ENCODE measurements at places on chromosomes 2 and 18. TPM values are rescaled to one million over a fixed set of nuclear protein-coding genes. Genes with fewer than 3 reads are reported as not detected.

DNA sequence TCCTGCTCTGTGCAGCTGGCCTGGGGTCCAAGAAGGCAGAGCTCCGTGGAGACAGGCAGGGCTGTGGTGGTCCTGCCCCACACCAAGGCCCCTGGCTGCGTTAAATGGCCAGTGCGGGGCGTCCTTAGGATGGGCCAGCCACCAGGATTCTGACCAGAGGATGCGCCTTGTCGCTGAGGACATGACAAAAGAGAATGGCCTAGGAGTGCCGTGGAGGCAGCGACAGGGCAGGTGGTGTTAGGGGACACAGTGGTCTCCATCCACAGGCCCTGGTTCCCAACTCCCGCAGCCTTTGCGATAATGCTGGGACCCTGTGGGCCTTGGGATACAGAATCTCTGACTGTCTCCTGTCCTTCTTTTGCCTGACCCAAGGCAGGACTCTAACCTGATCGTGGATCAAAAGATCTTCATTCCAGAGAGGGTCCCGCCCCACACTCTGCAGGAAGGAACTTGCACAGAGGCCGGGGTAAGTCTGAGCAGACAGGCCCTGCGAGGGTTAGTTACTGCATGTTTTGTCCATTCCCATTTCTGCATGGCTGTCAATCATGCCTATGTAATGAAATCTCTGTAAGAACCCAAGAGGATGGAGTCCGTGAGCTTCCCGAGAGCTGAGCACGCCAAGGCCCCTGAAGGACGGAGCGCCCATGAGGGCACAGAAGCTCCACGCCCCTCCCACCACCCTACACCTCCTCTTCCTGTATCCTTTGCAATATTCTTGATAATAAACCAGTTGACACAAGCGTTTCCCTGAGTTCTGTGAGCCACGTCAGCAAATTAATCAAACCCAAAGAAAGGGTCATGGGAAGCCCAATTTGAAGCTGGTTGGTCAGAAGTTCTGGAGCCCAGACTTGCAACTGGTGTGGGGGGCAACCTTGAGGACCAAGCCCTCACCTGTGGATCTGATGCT is 251.5 kb upstream of the SALL3 start:
- no peak for DNase-seq

- DNase-seq = no peak
Observed at GRCh38 chr2:204753841-204754240, 208.6 kb downstream of the PARD3B start.

DNA sequence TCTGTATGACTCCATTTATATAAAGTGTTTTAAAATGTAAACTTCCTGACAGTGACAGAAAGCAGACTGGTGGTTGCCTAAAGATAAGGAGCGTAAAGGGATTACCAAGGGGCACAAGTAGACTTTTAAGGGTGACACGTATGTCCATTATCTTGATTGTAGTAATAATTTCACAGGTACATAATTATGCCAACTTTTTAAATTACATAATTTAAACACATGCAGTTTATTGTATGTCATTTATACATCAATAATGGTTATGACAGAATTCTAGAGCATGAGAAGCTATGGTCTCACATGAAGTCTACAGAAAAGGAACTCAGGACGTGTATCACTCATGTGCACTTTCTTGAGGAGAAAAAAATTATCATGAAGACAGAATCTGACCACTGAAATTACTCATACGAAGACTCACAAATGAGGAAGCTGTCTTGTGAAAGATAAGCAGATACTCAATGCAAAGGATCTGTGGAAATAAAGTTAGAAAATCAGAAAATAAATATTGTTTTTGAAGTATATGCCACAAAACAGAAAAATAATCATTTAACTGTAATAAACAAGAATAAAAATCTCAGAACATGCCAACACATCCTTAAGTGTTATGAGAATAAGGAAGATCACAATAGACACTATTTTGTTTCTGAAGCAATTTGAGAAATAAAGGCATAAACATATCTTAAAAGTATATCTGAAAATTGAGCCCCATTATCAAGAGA is 84.4 kb downstream of the TMEM131 start:
- DNase-seq = no peak

GRCh38 chr2:151028691-151029176 is 232.9 kb downstream of the RBM43 start:
- DNase-seq = no peak

GRCh38 chr18:70366174-70366573 is 77.3 kb downstream of the SOCS6 start:
- no peak for DNase-seq

- no peak for DNase-seq
Observed at GRCh38 chr2:172454404-172455120, 27.2 kb downstream of the ITGA6 start.

DNA sequence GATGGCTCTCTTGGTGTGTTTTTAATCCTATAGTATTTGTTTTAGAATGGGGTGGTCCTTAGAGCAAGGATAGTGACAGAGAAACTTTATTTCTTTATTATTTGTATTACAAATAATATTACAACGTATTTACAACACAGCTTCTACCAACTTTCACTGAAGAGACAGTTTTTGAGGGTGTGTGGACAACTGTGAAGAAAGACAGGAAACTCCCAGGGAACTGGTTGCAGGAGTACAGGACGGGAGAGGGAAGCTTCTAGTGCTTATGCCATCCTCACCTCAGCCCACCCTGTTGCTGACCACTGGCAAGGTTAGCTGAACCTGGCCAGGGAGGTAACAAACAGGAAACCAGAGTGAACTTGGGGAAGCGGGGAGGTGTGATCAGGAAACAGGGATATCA is 251.7 kb downstream of the BCL11A start:
- DNase-seq = no peak

- no peak for DNase-seq
Observed at GRCh38 chr18:43931439-43931838, 654.1 kb upstream of the SYT4 start.

GRCh38 chr2:30706534-30707303 is 100.5 kb downstream of the CAPN13 start:
- peak; percentile 83 for DNase-seq

DNA sequence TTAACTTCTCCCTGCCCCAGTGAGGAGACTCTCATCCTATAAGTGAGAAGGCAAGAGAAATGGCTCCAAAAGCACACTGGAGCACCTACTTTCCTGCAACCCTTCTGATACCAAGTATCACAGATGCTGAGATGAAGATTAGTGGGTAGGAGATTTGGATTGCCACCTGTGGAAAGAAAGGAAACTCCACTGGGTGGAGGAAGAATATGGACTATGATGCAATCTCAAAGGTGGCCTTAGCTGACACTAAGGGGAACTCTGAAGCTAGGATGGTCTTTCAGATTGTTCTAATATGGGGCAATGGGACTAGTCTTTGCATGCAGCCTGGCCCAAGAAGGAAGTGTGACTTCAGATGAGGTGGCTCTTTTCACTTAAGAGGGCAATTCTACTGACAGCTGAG is 21.6 kb downstream of the PRKRA start:
- DNase-seq = no peak

DNA sequence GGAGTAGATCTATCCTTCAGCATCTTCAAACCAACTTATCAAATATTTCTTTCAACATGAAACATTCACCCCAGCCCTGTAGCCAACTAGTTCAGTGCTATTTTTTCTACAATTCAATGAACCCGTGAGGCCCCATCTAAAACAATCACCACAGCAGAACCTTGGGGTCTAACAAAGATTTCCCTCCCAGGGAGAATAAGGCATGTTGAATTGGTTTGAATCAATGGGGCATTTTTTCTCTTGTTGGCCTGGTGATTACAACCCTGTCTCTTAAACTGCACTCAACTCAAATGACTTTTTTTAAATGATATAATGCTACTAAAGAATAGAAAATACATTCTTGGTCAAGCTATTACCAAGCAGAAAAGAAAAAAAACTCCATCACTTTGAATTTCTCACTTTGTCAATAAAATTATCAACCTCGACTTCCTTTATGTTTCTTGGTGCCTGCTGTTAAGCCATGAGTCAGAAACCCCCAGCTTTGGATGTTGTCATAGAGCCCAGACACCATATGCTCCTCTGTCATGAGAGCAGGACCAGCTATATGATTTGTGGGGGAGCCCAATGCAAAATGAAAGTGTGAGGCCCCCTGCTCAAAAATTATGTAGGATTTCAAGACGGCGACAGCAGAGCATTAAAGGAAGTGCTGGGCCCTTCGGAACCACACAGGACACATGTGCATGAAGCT is 282.4 kb downstream of the MEIS1 start:
- DNase-seq = no peak

DNA sequence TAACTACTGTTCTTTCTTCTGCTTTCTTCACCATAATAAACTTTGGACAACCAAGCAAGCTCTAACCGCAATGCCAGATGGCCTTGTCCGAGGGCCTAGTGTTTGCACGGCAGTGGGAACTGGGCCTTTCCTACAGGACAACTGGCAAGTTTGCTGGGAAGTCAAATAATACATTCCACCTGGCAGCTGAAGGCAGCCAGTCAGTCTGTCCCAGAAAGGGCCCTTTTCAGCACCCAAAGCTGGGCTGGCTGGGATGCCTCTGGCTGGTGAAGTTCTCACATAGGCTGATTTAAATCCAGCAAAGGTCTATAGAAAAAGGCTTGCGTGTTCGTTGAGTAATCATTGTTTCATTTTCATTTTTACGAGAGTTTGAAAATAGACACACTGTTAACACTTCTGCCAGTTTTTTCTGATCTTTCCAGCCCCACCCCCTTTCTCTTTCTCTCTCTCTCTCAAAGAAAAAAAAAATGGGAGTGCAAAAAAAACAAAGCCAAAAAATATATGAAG is 110.0 kb upstream of the EPAS1 start:
- DNase-seq = no peak

DNA sequence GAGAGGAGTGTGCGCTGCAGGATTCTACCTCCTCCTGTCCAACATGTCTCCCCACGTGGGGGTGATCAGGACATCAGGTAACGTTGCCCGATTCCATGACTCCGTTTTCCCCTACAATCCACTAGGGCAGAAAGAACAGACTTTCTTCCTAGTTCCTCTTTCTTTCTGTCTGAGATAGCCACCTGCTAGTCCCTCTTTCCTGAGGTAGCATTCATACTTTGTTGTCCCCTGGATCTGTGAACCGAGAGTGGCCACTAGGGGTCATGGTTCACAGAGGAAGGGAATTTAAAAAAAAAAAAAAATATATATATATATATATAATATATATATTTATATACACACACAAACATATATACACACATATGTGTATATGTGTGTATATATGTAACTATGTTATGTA is 210.0 kb upstream of the ZNF521 start:
- DNase-seq = no peak

DNA sequence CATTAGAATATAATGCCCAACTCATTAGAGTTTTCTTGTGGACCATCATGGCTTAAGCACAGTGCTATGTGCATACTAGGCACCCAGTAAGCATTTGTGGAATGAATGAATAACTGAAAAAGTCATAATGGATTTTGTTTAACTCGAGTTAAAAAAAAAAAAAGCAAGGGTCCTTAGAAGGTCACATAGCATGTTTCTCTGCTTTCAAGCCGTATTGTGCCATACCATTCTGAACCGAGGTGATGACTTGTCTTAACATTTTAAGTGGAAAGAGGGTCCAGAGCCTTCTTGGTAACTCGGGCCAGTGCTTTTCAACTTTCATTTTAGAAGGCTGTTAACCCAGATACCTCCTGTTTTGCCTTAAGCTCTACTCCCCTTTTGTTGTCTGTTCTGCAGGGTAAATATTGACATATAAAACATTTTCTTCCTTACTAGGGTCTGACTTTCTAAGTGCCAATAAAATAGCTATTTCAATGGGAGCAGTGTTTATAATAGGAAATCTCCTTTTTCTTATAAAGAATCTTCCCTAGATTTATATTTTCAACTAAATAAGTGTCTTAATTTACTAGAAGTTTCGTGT is 787 bp upstream of the ADGRF3 start:
- no peak for DNase-seq

DNA sequence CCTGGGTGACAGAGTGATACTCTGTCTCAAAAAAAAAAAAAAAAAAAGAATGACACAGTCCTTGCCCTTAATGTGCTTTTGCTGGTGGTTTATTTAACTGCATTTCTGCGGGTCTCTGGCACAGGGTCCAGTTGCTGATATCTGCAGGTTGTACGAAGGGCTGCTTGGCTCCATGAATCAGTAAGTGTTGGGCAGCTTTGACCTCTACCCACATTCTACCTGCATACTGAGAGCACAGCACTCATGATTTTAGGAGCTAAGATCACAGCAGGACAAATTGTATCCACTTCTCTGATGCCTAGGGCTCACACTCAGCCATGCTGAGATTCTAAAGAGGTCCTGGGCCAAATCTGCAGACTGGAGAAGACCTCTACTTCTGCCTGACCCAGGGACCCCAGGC is 119.4 kb upstream of the MYCN start:
- no peak for DNase-seq

DNA sequence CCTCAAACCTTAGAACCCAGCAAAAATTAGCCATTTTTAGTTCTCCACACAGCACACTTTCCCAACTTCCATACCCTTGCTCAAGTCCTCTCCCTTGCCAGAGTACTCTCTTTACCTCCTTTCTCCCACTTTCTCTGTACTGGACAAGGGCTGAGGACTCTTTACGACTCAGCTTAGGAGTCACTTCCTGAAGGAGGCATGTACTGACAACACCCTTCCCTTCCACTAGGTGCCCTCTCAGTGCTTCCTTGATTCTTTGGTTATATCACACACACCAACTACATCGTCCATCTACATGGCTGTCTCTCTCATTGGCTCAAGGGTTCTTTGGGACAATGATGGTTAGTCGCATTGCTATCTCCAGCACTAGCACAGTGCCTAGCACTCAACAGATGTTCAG is 5.2 kb upstream of the C18orf63 start:
- DNase-seq = no peak

DNA sequence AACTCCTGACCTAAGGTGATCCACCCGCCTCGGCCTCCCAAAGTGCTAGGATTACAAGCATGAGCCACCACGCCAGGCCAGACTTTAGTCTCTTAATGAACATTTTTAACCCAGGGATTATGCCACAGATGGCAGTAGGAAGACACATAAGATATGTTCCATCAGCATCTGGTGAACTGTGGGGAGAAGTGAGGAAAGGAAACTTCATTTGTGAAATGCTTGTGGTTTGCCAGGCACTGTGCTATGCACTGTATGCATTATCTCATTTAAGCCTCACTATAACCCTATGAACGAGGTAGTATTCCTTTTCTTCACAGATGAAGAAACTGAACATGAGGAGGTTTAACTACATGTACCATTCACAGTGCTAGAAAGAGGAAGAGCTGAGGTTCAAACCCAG is 29.3 kb downstream of the PTRHD1 start:
- DNase-seq = no peak

- no peak for DNase-seq
Observed at GRCh38 chr2:224640679-224641078, 55.5 kb upstream of the CUL3 start.

GRCh38 chr2:147600223-147600622 is 244.6 kb upstream of the ACVR2A start:
- DNase-seq = no peak

The EN1 gene
- not detected for total RNA-seq

The MAP2 gene
- 0.35 TPM for total RNA-seq

The KIF3C gene
- total RNA-seq = 6.9 TPM

The LOXHD1 gene
- 0.18 TPM for total RNA-seq

The CRYGD gene
- total RNA-seq = not detected

The CRYBA2 gene
- not detected for total RNA-seq

The SERPINB5 gene
- total RNA-seq = not detected

The EMILIN2 gene
- 16.1 TPM for total RNA-seq
